Tracheal epithelial cell (primary cell): ENCODE measurements at places on chromosomes 2 and 18. TPM values are rescaled to one million over a fixed set of nuclear protein-coding genes. Genes with fewer than 3 reads are reported as not detected.

Gene VWA3B
- total RNA-seq = under 0.01 TPM in 1 of 2 replicates, not detected in the other

Gene CABYR
- 1.9 and 2.3 TPM in 2 replicates for total RNA-seq

Gene PDE1A
- total RNA-seq = 0.64 and 0.72 TPM in 2 replicates

Gene GAREM2
- total RNA-seq = 0.43 and 0.72 TPM in 2 replicates

Gene VAMP8
- total RNA-seq = 36.2 and 42.2 TPM in 2 replicates
